ENCODE measurements at places on chromosomes 13 and 19.

DNA sequence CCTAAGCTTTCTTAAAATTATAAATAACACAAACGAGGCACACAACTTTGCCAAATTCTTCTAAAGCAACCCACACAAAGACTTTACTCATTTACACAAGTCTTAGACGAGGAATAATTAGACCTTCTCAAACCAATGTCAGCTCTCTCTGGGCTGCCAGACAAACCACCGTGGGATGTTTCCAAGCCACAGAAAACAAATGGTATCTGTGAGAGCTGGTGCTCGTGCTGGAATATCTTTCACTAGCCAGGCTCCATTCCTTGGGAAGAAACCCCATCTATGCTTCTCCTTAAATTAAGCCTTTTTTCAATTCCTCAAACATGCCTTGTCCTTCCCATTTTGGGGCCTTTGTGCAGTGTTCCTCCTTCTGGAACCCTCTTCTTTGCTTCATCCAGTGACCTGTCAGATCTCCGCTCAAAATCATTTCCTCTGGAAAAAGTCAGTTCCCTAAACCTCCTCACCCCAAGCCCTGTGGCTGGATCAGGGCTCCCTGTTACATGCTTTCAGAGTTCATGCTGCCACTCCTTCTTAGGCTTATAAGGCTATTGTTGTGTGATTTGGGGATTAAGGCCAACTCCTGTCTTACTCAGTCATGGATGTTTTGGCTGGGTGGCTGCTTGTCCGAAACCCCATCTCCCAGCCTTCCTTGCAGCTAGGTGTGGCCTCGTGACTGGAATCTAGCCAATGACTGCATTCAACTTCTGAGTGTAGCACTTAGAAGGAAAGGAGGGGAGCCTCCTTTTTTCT lies 64.2 kb upstream of the GTF2F2 start:
- DNase-seq, result no peak

- peak; percentile 18 for DNase-seq
These were observed 412.7 kb downstream of the LMO7 start for GRCh38 chr13:76048675-76049375.

DNA sequence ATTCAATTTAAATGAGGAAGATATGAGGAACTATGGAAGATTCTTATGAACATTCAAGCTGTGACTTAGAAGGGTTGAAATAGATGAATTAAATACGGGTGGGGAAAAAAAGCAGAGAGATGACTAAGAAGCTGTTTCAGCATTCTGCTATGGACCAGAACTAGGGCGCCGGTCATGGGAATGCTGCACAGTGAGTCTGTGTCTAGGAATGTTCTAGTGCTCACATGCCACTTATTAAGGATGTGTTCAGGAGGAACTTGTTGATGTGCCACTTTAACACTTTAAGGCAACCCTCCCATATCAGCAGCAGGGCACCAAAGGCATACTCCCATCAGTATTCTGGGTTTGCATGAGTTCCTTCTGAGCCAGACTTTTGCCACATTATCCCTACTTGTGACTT lies 152.1 kb downstream of the POSTN start:
- DNase-seq, result no peak

- peak; percentile 42 for DNase-seq
These were observed 3.2 kb downstream of the ELAVL1 start for GRCh38 chr19:8001995-8002849.

- no peak for DNase-seq
These were observed 669.6 kb downstream of the UQCRFS1 start for GRCh38 chr19:28543244-28543776.

- DNase-seq, result no peak
These were observed 8.0 kb downstream of the MYDGF start for GRCh38 chr19:4662020-4662695.

GRCh38 chr13:43986421-43986981 lies 106.8 kb downstream of the LACC1 start:
- no peak for DNase-seq

GRCh38 chr13:51839711-51840540 lies 5.1 kb downstream of the TMEM272 start:
- no peak for DNase-seq

GRCh38 chr13:61654481-61654880 lies 238.8 kb upstream of the PCDH20 start:
- DNase-seq, result no peak

- DNase-seq, result no peak
These were observed 9.0 kb downstream of the ABHD8 start for GRCh38 chr19:17294051-17294891.

All from brain pericyte (primary cell).